ENCODE measurements at places on chromosomes 1 and 21.

- no peak for ATAC-seq
These were observed 34.5 kb downstream of the TMPRSS15 start for GRCh38 chr21:18369115-18369514.

DNA sequence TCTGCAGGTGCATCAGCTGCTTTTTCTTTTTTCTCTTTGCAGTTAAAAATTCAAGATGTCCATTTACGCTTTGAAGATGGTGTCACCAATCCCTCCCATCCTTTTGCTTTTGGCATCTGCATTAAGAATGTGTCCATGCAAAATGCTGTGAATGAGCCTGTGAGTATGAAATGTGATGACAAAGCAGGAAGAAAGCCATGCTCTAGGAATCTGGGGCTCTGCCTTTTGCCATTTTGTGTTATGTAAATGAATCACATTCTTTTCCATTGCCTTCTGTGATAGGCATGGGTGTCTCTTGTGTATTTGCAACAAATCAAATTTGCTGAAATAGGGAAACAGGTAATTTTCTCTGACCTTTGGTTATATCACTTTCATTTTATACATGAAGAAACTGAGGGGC lies 19.4 kb downstream of the VPS13D start:
- no peak for ATAC-seq

DNA sequence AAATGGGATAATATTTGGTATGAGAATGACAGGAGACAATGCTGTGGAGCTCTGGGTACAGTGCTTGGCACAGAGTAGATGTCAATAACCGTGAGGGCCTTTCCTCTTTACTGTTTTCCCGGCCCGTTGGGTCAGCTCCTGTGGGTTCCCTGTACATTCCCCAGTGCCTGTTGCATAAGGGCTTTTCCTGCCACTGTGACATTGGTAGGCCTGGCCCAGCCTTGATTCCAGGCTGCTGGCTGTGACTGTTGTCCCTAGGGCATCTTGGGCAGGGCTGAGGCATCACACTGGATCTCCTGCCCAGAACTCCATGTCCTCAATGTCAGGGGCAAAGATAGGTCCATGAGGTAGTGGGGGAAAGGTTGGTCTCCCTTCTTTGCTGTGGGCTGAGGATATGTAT lies 25.8 kb upstream of the MYCL start:
- no peak for ATAC-seq

DNA sequence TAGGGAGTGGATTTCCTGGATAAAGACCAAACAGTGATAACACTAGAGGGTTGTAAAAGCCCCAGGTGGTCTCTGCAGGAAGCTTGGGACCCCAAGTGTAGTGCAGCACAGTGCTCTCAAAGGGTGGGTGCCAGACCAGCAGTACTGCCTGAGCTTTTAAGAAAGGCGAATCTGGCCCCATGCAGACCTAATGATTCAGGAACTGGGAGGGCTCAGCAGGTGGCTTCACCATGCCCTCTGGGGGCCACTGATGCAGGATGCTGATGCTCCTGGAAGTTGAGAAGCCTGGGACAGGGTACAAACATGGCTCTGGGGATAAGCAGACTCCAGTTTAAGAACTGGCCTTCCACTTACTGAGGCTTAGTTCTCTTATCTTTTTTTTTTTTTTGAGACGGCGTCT lies 29.1 kb upstream of the NEK2 start:
- no peak for ATAC-seq

- ATAC-seq = peak; percentile 60
These were observed 930 bp downstream of the CDC14A start for GRCh38 chr1:100353071-100353801.

- no peak for ATAC-seq
These were observed 2.7 kb downstream of the DISP1 start for GRCh38 chr1:222817529-222817928.

DNA sequence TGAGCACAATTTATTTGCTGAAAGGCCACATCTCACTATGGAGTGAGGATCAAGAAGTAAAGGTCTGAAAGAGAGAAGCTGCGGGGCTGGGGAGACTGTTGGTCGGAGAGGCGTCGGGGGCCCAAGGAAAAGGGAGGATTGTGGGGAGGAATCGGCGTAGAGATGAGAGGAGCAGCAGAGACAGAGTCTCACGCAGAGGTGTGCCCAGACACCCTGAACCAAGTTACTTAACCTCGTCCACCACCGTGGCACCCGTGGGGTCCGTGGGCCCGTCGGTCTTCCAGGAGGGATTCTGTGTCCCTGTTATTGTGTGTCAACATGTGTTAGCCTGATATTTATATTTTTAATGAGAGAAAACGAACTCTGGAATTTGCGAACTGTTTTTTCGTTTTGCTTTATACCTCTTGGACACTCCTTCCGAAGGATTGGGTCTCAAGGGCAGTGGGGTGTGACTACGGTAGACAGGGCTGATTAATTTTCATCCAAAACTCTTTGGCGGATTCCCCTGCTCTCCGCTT lies 3.8 kb upstream of the NBPF1 start:
- ATAC-seq = no peak

DNA sequence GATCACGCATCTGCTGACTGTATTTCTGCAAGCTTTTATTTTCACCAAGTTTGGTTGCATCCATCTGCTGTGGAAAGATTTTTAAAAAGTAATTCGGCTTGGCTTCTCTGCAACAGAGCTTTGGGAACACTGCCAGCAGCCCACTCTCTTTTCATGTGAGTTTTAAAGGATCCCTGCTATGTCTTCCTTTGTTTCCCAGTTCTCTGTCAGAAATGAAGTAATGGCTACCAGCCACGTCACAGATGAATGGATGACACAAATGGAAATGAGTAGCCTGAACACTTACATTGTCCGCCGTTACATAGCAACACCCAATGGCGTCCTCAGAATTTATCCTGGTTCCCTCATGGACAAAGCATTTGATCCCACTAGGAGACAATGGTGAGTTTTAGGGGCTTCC lies 80.6 kb upstream of the RAVER2 start:
- ATAC-seq = no peak

- ATAC-seq = peak; percentile 74
These were observed 1.7 kb downstream of the NECAP2 start for GRCh38 chr1:16442265-16442664.

GRCh38 chr21:46057111-46057709 lies 40.7 kb upstream of the COL6A2 start:
- peak; percentile 44 for ATAC-seq

- ATAC-seq = no peak
These were observed 178.6 kb downstream of the PRDM16 start for GRCh38 chr1:3247521-3248121.

- ATAC-seq = no peak
These were observed 183.0 kb downstream of the ZBTB18 start for GRCh38 chr1:244234009-244234643.

DNA sequence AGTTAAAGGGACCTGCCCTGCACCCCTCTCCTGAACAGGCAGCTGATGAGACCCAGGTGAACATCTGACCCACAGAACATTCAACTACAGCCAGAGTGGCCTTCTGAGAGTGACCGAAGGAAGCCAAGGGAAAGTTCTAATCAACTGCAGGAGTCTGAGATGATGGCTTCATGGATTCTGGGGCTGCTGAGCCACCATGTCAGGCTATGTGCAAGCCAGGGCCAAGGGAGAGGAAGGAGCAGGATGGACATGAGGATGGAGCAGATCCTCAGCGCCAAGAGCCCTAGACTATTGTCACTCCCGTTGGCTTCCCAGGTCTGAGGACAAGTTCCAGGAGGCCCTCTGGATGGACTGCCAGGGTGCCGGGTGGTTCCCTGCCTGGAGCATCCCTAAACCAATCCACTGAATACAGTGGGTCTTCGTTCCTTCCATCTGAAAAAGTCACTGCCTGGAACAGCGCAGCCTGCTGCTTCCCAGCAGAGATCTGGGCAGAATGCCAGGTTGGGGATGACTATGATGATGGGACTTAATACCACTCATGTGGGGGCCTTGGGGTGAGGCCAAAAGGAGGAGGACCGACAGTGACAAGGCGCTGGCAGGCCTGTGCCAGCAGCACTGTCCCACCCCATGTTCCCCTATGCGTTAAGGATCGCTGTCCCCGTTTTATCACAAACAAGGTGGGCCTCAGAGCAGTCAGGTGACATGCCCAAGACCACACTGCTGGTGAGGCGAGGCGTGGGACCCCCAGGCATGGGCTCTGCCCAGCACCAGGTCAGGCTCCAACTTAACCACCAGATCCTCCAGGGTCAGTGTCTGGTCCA lies 19.8 kb downstream of the SPOCD1 start:
- no peak for ATAC-seq

GRCh38 chr1:245671966-245672767 lies 517.4 kb downstream of the KIF26B start:
- ATAC-seq = no peak

GRCh38 chr1:109814993-109815786 lies 51.5 kb upstream of the EPS8L3 start:
- ATAC-seq = no peak

GRCh38 chr1:245997471-245998258 lies 509.4 kb downstream of the SMYD3 start:
- ATAC-seq = no peak

DNA sequence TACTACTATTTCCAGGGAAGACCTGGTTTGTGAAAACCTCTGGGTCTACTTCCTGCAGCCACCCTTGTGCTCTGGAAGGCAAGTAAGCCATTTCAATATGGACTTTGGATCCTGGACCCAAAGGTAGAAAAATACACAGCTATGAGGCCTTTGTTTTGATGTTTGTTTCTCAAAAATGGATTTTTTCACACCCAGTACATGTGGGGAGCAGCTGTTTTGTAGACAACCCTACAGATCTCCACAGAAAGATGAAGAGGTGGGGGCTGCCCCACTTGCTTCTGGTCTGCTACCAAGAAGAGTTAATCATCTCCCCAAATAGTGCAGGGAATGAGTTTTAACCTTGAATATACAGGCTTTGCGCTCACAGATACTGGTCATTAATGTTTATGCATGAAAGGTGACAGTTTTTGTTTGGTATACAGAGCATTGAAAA lies 29.2 kb downstream of the ZNF281 start:
- peak; percentile 71 for ATAC-seq

DNA sequence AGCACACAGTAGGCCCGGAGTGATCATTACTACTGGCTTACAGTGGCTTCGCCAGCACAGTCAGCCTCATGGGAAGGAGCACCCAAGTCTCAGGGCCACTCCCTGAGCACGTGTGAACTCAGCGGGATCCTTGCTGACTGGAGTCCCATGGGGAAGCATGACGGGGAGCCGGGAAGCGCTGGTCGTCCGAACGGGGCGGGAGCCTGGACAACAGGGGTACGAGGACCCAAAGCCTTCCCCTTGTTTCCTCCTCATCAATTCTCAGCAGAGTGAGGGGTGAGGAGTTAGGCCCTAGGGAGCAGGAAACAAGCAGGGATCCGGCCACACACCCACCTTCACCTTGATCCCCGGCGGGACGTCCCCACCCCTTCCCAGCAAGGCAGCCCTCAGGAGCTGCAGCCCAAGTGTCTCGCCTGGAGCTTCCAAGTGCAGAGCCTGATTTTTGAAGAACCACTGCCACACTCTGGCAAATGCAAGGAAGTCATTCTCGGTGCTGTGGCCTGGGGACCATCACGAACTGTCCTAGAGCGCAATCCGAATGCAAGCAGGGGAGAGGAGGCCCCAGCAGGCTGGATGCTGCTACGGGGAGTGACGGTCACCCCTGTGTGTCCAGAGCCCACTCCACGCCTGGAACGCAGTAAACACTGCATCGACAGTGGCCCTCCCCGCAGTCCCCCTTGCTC lies 35.5 kb downstream of the TOMM20 start:
- ATAC-seq = peak; percentile 35

- ATAC-seq = peak; percentile 18
These were observed 38.6 kb upstream of the EPS8L3 start for GRCh38 chr1:109802136-109802900.

GRCh38 chr1:229671310-229671709 lies 45.3 kb downstream of the URB2 start:
- ATAC-seq = no peak

- ATAC-seq = no peak
These were observed 39.8 kb downstream of the HTR6 start for GRCh38 chr1:19704247-19705113.

- ATAC-seq = peak; percentile 73
These were observed 21.2 kb downstream of the PGLYRP3 start for GRCh38 chr1:153291514-153291913.

DNA sequence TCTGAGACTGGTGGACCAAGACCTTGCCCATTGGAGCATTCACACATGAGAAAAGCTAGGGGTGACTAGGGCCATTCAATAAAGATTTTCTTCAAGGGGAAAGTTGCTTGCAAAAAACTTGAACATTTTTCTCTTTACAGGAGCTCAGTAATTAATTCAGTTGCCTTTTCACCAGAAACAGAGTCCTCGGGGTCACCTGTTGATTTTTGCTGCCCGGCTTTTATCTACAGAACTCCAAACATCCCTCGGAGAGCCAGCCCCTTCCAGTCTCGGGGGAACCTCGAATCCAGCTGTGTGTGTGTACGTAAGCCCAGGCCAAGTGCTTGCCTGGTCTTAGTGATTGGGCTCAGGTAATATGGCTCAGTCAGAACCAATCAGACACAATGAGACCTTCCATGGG lies 47.5 kb downstream of the PCNX2 start:
- ATAC-seq = no peak

DNA sequence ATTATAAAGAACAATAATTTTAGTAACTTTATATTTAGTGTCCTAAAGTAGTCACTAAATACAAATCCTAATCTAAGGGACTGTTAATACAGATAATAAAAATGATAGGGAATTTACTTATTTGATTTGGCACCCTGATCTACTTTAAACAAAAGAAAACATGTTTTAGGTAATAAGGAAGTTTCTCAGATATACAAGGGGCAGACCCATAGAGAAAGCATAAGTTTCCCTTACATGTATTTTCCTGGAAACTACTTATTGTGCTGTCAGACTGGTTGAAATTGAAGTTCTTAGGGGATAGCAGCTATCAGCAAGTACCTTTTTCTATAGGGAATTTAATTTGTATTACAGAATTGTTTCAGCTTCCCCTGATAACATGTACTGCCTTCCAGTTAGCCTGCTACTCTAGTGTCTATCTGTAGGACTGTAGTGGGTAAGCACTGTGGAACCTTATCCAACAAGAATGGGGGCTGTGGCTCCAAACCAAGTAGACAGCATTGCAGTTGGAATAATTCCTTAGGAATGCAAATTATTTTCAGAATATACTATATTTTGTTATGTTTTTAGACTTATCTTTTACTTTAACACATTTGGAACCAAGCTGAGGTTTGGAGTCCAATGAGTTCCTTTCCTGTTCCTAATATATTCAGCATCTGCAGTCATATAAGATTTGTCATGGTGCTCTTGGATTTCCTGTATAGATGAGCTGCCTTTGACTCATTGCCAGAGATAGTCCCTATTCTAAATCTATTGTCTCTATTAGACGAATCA lies 14.7 kb downstream of the MSH4 start:
- ATAC-seq = no peak

- ATAC-seq = peak; percentile 81
These were observed at the start of gene COL9A2 for GRCh38 chr1:40316595-40317393. Gene COL9A2, minus strand, starts transcription at chr1:40317286. Its CDS starts 89 bp downstream, at chr1:40317197.

DNA sequence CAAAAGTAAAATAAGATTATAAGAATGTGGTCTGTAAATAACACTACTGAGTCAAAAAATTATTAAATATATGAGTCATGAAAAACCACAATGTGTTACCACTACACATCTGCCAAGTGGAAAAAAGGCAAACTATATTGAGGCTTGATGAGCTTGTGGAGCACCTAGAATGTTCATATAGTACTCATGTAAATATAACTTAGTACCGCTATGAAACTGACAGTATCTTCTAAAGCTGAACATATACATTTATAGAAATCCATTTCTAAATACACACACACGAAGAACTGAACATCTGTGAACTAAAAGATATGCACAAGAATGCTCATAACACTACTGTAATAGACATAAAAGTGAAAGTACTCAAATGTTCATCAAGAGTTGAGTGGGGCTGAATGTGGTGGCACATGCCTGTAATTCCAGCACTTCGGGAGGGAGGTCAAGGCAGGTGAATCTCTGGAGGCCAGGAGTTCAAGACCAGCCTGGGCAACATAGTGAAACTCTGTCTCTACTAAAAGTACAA lies 18.5 kb upstream of the GBP3 start:
- ATAC-seq = peak; percentile 91
